ENCODE measurements at places on chromosomes 7 and 10. TPM values are rescaled to one million over a fixed set of nuclear protein-coding genes. Genes with fewer than 3 reads are reported as not detected.

GRCh38 chr10:69397972-69398371 is 18.7 kb downstream of the TACR2 start:
- DNase-seq, result no peak

The MYH16 gene
- not detected for total RNA-seq

DNA sequence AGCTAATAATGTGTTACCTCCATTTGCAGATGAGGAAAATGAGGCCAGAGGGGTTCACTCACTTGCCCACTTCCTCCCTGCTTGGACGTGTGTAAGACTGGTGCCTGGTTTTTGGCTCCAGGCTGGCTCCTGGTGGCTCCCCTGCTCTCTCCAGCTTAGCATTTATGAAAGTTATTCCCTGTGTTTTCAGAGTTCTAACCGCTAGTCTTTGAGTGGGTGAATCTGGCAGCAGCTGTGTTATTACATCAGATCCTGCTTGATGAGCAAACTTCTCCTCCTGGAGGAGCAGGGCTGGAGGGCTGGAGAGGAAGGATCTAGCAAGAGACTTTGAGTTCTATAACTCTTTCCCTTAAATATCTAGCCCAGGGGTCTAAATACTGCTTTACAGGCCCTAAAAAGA is 80.9 kb upstream of the AGBL3 start:
- DNase-seq, result no peak

The PAOX gene
- total RNA-seq, result 6.4 TPM

GRCh38 chr10:91909117-91909677 is at the start of gene FGFBP3:
Gene FGFBP3, minus strand, starts transcription at chr10:91909486. Its CDS starts 517 bp downstream, at chr10:91908969.
- DNase-seq, result peak; percentile 59
